NCI-H1417 treated with DMSO at 0.1 percent for 48 hours (cell line): ENCODE measurements at places on chromosomes 1 and 21.

- DNase-seq, result no peak
Measured at GRCh38 chr1:24415910-24416665, 486 bp downstream of the NIPAL3 start.

DNA sequence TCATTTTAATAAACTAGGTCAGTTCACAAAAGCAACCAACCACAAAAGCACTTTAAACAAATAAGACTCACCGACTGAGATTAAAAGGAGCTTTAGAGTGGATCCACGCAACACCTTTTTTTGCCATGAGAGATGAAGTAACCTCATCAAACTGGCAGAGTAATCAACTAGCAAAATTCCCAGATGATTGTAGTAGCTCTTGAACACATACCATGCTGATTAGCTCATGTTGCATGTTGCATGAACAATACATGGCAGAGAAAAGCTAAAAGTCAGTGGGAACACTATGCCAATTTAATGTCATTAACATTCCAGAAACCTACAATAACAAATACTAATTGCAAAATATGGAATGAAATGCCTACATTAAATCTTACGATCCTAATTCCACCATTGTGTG is 4.1 kb downstream of the WARS2 start:
- DNase-seq, result no peak

- no peak for DNase-seq
Measured at GRCh38 chr1:31241321-31241720, 1.6 kb upstream of the NKAIN1 start.

GRCh38 chr1:228369608-228370438 is 36.8 kb downstream of the TRIM11 start:
- no peak for DNase-seq

- DNase-seq, result no peak
Measured at GRCh38 chr1:216518844-216519627, 95.8 kb upstream of the USH2A start.

GRCh38 chr1:201778279-201779065 is 50.5 kb upstream of the IPO9 start:
- no peak for DNase-seq

GRCh38 chr1:156868341-156868740 is 7.7 kb downstream of the NTRK1 start:
- DNase-seq, result no peak

- DNase-seq, result no peak
Measured at GRCh38 chr1:7845761-7846160, 7.1 kb downstream of the UTS2 start.

- no peak for DNase-seq
Measured at GRCh38 chr1:165080253-165080896, 276.1 kb downstream of the LMX1A start.

DNA sequence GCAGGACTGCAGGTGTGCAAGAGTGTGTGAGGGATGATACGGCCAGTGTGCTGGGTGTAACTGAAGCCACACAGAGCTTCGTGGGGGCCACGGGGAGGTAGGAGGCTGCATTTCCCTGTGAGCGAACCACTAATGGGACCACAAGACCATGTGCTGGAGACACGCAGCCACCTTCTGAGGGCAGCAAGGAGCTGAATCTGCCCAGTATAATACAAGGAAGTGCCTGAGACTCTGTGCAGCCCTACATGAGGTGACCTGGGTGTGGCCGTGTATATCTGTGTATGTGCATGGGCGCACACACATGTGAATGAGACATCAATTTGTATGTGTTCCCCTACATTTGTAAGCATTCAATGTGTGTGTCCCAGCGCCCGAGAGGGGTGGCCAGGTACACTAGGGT is 50.8 kb downstream of the CHD5 start:
- no peak for DNase-seq

GRCh38 chr1:166272851-166273250 is 106.0 kb upstream of the FAM78B start:
- DNase-seq, result no peak

DNA sequence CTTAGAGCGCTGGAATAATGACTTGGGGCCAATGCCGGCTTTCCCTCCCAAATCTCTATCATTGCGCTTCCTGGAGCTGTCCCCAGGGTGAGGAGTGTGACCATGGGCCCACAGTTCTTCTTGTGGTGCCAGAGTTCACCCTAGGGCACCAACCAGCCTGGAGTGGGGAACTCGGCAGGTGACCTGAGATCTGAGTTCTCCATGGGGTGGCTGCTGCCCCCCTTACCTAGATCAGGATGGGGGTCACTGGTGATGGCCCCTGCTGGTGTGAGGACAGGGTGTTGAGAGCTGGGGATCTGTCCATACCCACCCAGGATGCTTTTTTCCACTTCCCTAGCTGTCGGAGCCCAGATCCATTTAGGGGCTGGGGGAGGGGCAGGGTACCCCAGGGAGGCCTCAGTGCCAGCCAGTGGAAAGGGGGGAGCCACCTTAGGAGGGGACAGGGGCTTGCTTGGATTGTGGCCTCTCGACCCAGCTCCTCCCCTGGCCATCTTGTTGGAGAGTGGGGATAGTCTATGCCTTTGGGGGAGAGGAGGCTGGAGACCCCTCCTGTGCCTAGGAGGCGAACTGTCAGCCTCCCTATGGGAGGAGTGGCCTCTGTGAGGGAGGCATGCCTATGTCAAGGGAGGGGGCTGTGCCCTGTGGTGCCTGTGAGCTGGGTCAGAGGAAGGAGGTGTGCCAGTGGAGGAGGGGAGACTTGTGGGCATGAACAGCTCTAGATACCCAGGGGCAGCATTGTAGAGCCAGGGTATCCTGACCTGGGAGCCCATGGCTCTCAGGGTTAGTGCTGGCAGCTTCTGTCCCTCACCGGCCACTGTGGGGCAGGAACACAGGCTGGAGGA is 1.7 kb downstream of the FOXO6 start:
- no peak for DNase-seq

- DNase-seq, result no peak
Measured at GRCh38 chr1:18670121-18670867, 39.6 kb downstream of the PAX7 start.

DNA sequence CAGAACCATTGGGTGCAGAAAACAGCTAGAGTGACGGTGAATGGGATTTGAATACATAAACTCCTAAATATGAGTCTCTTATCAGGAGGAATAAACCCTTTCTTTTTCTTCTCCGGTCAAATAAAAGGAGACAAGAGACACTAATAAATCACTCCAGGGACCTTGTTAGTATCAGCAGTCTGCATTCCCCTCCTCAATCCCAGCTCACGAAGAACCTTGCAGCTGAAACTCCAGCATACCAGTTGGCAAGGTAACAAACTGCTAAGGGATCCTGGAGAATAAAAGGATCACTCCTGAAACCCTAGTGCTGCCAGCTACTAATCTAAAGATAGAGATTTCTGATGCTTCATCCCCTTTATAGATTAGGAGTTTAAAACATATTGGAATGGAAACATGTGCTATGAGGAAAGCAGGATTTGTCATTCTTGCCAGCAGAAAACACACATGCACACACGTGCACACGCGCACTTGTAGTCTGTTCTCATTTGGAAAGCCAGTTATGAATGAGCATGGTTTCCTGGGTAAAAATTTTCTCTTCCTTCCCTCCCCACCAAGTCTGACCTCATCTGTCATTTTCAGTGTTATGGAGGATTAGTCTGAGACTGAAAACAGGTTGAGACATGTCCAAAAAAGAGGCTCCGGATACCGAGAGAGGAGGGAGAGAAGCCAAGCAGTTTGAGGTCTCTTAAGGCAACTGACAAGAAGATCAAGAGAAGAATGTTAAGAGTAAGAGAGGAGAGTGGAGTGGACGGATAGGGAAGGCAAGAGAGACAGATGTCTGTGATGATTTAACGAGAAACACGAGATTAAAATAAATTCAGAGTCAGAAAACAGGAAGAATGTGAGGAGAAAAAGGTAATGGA is 10.9 kb downstream of the IER5 start:
- DNase-seq, result no peak

DNA sequence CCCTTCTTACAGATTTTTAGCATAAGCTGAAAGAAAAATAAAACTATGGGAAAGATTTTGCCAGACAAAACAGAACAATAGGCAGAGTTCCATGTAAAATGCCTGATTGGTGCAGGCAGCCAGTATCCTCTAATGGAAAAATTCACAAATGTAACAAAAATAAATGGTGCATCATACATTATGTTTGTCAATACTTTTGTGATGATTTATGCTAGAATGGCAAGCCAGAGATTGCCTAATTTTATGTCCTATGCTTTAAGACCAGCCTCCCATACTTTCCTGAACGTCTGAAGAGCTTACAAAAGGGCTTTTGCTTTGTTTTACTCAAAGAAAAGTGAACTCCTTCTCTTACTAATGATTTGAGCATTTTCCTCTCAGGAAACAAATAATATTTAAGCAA is 81.5 kb upstream of the KCNJ15 start:
- no peak for DNase-seq

GRCh38 chr1:177561436-177561835 is 390.7 kb downstream of the BRINP2 start:
- no peak for DNase-seq

- DNase-seq, result no peak
Measured at GRCh38 chr1:157195521-157196244, 57.5 kb upstream of the ETV3 start.

GRCh38 chr1:222798116-222798515 is 16.7 kb upstream of the DISP1 start:
- no peak for DNase-seq

DNA sequence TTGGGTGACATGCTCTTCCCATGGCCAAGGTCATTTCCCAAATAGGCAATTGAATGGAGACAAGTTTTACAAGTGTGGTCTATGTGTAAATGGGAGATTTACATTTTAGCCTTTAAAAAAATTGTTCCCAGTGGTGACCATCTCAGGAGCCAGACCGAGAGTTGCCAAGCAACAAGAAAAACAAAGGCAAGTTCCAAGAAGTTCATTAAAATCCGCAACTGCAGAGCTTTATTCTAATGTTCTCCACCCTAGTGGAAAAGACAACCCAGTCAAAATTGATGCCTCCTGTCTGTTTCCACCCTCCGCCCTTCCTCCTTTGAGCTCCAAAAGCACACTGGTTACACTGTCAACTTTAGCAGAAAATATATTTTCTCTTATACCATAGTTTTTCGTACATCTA is 33.2 kb upstream of the CD55 start:
- no peak for DNase-seq

DNA sequence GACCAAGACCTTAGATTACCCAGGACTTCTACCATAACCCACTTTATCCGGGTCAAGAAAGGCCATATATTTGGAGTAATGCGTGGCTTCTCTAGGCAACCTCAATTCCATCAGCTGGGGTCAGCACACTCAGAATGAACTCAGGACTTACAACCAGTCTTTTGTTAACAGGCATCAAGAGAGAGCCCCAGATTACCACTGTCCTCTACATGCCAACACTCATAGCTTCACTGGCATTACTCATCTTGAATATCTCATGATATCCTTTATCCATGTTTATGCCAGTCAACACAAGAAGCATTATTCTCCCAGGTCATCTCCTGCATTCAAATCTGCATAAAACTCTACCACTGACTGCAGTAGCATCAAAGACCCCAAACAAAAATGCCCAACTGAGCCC is 6.6 kb upstream of the FCGR2A start:
- DNase-seq, result no peak

DNA sequence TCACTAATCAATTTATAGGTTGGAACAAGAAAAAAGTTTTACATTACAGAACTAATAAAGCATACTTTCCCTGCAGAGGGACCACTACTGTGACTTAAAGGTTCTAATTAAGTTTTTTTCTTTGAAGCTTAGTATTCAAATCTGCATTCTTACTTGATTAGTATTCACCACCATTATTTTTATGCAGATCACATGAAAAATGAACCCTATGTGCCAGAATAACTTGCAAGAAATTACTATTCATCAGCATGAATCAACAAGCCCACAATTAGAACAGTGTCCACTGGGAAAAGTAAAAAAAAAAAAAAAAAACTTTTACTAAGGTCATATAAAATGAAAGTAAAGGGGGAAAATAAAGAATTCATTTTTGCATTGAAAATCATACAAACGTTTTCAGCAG is 90.8 kb downstream of the SMYD3 start:
- DNase-seq, result no peak

GRCh38 chr1:24998563-24999245 is 68.6 kb upstream of the RUNX3 start:
- DNase-seq, result no peak
